AG08396 (cell line): ENCODE measurements at places on chromosomes 1 and 21.

DNA sequence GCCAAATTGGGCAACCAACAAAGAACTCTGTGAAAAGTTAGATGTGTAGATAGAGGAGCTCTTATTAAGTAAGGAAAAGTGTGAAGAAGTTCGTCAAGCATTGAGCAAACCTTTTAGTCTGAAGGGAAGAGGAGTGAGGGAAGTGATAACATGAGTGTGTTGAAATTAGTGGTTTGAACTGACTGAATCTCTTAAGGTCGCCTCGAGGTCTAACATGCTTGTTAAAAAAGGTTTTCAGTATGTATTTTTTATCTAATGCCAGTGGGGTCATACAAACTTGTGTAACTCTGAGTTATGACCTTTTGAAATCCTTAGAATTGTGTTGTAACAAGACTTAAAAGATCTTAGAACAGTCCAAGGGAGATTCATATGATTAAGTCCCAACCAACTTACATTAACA, 34.1 kb downstream of the SOAT1 start:
- DNase-seq = no peak

DNA sequence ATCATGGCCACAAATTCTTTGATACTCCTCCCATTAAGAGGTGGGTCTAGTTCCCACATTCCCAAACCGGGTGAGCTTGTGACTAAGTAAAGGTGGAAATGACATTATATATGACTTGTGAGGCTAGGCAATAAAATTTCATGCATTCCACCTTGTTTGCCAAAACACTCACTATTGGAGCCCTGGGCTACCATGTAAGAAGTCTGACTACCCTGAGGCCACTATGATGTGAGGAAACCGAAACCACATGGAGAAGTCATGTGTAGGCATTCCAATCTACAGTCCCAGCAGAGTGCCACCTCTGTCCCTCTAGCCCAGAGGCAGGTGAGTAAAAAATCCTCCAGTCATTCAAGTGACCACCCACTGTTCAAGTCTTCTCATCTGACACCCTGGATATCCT, 17.9 kb upstream of the SMG7 start:
- DNase-seq = no peak

DNA sequence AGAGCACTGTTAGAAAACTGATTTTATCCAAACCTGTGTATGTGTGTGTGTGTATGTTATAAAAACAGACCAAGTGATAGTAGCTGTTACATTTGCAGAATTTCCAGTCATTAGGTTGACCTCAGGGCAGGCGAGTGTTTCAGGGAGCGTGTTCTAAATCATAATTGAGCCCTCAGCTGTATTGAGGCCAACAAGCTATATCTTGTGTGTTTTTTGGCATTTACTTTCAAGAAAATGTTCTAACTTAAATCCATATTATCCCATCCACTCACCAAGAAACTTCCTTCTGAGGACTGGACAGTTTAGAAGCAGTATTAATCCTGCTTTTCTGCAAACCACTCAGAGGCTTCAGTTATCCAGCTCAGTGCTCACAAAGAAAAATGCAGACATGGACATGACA, 12.0 kb downstream of the DDAH1 start:
- no peak for DNase-seq

DNA sequence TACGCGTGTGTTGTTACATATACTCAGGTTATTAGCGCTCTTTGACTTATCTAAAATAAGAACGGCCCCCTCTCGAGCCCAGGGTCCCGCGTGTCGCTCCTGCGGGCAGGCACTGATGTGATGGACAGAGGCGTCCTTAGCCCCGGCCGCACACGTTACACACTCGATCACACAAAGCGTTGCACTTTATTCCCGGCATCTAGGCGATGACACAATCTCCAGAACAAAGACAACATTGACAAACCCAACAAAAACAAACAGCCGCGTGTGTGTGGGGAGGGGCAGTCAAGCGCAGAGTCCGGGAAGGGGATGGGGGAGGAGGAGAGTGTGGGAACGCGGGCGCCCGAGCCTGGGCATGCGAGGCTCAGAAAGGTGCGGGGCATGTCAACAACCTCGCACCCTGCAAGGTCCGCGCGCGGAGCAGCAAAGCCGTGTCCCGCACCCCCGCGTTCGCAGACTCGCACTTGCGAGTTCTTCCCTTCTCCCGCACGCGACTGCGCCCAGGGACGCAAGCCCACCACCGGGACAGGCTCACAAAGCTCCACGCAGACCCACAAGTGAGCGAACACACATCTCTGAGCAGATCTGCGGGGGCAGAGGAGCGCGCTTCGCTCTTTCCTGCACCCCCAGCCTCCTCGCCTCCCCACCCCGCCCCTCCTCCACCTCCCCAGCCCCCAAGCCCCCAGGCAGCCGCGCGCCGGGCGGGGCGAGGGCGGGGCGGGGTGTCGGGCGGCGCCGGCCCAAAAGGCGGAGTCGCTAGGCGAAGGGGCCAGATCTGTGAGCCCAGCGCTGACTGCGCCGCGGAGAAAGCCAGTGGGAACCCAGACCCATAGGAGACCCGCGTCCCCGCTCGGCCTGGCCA, at the start of gene EFNA1:
EFNA1 (plus strand) TSS at position 772 of the 862 bp plus-strand sequence. CDS start 102 bp downstream, outside the sequence.
- peak; percentile 58 for DNase-seq

DNA sequence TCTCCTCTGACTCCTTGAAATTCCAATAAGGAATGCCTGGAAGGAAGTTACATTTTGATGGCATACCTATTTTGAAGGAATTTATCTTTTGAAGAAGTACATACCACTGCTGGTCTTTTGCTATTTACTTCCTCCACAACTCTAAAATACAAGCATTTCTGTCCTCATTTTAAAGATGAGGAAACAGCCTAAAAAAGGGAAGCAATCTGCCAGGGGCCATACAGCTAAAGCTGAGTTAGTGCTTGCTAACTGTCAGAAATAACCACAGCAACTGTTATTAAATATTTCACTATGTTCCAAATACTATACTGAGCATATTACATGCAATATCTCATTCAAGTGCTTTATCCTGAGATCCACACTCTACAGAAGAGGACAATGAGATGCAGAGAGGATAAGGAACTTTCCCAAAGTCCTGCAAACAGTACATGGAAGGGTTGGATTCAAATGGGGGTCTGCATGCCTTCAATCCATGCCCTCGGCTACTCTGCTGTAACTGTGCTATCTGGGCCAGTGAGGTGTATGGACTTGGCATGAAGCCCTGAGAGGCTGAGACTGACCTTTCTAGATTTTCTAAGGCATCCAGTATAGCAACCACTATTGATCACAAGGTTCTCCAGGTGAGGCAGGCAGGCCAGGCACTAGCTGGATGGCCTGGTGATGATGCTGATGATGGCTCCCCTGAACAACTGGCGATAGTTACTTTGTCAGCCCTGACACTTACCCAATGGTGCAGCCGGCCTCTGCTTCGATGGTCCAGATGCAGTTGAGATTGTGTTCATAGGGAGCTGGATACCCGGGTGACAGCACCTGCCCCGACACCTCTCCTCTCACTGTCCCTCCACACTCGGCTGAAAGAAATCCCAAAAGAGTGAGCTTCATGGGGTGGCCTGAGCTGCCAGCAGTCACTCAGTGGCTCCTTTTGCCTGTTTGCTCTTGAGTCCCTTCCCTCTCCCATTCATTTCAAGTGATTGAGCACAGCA, 171.4 kb upstream of the HMGB4 start:
- no peak for DNase-seq

- no peak for DNase-seq
These were observed 4.3 kb upstream of the LHX9 start for GRCh38 chr1:197912739-197913494.

DNA sequence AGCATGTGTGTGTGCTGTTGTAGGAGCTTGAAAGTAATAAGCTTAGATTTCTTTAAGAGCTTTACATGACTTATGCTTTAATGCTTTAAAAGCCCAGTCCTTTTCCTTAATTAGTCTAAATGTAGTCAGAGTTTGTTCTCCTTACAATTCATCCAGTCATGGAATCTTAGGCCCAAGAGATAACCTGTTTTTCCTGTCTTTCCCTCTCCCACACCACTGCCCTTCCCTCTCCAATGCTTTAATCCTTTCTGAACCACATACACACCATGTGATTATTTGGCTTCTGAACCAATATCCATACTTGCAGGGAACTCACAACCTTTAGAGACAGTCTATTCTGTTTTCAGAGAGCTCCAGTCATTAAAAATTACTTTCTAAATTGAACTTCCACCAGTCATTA, 37.6 kb downstream of the ALG6 start:
- DNase-seq = no peak

GRCh38 chr1:182608845-182609610, 4.8 kb upstream of the RGS16 start:
- DNase-seq = peak; percentile 40

DNA sequence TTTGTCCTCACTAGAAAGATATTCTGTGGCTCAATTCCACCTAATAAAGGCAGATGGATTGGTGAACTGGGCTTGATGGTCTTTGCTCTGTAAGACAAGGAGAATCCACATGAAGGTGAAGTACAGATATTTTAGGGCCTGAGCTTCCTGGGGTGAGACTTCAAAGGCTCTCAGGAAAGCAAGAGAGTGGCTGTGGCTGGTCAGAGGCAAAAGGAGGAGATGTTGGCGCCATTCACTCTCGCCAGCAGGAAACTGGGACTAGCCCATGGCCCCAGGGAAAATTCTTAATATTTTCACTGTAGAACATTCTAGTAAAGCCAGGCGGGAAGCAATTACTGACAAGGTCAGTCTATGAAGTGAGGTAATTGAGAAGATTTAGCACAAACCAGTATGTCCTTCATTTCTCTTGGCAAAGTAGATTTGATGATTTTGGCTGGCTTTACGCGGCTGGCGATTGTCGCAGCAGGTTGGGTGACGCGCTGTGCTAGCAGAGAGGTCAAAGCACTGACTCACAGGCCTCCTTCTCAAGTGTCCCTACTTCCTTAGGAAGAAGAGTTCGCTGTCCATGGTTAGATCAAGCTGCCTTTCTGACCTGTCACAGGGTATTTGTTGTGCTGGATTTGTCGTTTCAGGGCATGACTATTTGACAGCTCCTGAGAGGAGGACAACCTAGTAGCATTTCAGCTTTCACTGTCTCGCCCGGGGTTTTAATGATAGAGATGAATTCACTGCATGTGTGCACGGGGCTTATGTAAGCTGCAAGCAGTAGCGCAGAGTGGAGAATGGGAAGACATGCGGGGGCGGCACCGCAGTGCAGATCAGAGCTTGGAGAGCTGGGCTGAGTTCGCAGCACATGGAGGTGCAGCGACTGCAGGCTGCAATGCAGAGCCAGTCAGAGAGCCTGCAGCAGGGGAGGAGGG, 32.7 kb downstream of the XCL1 start:
- no peak for DNase-seq

DNA sequence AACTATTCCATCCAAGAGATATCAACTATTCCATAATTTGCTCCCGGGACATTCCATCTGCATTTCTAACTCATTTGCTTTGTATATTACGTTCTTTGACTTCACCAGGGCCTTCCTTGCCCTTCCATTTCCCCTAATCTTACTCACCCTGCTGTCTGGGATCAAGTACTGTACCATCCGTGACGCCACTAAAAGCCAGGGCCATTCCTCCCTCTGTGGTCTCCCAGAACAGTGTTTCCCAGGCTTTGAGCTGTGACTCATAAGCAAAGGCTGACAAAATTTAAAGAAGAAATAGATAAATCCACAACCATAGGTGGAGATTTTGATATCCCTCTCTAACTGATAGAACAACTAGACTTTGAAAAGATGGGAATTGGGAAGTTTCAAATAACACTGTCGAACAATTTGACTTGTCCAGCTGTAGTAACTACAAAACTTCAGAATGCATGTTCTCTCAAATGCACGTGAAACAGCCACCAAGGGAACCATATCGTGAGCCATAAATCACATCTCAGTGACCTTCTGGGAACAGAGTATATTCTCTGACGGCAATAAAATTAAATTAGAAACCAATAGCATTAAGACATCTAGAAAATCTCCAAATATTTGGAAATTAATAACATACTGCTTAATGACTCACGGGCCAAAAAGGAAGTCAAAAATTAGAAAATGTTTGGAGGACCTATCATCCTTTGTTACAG, 501.0 kb downstream of the SETD4 start:
- peak; percentile 78 for DNase-seq

DNA sequence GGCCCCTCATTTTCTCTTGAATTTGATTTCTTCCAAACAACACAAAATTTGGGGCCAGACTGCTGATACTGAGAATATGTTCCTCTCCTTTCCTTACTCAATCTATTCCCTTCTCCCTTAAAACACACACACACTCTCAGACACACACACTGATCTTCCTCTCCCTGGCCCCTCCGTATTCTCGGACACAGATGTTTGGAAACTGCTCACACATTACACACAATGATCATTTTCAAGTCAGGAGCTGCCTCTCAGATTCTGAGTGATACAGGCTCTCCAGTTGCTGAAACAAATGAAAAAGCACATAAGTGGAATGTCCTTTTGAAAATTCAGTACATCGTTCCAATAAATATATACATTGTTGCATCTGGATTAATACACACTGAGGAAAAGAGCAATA, 161.3 kb downstream of the CLEC20A start:
- DNase-seq = no peak

GRCh38 chr1:48794816-48795215, 18.1 kb upstream of the BEND5 start:
- no peak for DNase-seq

DNA sequence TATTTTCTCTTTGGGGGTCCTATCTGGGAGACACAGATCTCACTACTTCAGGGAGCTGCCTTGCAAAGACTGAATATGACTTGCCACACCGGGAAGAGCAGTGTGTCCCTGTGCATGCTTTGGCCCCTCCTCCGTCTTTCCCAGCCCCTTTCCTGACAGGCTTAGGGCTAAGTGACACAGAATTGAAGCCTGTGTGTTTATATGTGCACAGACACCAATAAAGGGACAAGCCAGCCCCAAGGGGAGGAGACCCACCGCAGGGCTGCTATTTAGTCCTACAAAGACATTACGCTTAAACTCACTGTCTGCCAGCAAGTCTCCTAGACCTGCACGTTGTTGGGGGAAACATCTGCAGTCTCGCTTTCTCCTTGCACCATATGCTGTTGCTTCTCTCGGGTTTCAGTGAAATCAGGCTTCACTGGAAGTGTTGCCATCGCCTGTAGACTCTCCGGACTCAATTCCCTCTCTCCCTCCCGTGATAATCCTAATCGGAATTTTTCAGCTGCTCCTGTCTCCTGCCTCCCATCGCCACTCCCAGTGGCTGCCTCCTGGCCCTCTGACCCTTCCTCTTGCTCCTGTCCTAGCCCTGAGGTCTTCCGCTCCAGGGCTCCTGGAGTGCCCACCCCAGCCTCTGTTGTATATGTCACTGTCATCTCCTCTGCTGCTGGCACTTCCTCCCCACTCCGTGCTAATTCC, 58.5 kb upstream of the LRRC53 start:
- DNase-seq = no peak

DNA sequence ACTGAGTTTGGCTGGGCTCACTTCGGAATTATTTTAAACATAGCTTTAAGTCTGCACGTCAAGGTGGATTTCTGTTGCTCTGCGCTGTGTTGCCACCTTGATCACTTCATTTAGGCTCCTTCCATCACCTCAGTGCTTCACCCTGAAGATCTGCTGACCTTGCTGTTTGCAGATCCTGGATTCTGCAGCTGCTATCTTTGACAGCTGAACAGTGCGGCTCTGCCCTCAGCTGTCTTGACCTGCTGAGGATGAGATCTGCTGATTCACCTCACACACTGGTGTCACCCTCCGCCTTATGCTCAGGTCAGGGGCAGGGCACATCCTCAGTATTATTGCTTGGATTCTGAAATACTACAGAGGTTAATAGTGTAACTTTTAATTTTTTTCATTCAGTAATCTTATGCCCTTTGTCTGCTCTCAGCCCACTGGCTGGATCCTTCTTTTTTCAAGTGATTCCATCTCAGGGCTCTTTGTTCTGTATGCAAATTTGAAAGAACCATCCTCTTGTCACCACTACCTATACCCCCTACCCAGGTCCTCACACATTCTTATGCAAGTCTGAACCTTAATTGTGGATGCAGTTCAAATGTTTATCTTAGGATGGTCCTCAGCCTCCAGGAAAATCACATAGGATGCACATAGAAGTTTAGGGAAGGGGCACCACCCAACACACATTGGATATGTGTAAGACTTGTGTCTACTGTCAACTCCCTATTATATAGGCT, 364.0 kb downstream of the OLFM3 start:
- DNase-seq = no peak
